ENCODE measurements at places on chromosomes 6 and 20.

- no peak for DNase-seq
Measured at GRCh38 chr6:47152666-47153403, 110.7 kb upstream of the ADGRF1 start.

DNA sequence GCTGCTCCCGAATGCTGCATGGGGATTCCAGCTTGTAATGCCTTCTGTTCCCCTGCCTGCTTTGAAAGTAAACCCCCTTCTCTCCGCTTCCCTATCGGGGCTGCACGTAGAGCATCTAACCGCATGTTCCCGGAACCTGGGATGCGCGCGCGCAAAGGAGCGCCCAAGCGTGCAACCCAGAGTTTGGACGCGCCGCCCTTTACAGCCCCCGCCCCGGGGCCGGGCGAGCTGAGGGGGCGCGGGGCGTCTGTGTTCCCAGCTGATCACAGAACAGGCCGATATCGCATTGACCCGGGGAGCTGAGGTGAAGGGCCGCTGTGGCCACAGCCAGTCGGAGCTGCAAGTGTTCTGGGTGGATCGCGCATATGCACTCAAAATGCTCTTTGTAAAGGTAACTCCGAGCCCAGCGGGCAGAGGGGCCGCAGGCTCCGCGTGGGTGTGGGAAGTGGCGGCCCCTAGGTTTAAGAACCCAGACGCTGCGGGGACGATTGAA, 1.4 kb downstream of the LAMP5 start:
- no peak for DNase-seq

DNA sequence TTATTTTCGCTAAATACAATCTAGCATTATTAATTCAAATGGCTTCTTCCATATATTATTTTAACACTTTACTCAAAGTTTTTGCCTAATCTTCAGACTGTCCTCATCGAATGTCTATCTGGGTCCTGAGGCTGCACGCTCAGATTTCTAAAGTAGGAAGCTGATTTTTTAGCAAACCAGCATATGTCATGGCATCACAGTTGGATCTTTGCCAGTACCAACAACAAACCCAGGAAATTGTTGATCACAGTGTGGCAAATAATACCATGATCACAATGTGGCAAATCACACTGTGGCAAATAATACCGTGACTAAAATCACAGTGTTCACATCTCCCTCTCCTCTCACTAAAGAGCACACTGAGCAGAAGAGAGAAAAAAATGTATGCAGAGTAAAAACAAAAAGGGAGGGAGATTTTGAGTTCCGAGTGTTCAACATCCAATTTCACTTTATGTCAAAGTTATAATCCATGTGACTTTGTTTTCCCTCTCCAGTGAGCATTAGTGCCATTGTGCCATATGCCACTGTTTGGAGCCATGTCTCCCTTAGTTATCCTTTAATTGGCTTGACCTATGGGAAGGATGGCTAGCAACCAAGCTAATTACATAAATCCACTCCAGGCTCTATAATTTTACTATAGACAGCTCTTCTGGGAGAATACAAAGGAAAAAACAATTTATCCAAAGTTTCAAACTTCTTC, 1059.6 kb downstream of the HACE1 start:
- no peak for DNase-seq

- DNase-seq = no peak
Measured at GRCh38 chr6:158356586-158357546, 44.6 kb downstream of the TULP4 start.

- DNase-seq = no peak
Measured at GRCh38 chr6:147704691-147705090, 196.2 kb downstream of the SAMD5 start.
